Panc1 (cell line): ENCODE measurements at places on chromosomes 3 and 15.

- H3K36me3 ChIP-seq = no peaks in the 10 kb centered on the region
- H3K27me3 ChIP-seq = no peaks in the 10 kb centered on the region
- H3K27ac ChIP-seq = no peak overlapping the region
- DNase-seq = no peak
- H3K4me1 ChIP-seq = no peaks in the 10 kb centered on the region; the same call in 1 of the 2 replicates
These were observed 56.2 kb upstream of the DLG1 start for GRCh38 chr3:197354568-197355001.

GRCh38 chr3:143360244-143360643 is 240.7 kb downstream of the CHST2 start:
- no peak for DNase-seq
- H3K4me3 ChIP-seq = no peak overlapping the region
- H3K27me3 ChIP-seq = 0 out of 2 replicates have a peak, but pooled peaks cover 2% of the 10 kb centered on the region
- H3K27ac ChIP-seq = no peak overlapping the region
- no peaks in the 10 kb centered on the region for H3K4me1 ChIP-seq

DNA sequence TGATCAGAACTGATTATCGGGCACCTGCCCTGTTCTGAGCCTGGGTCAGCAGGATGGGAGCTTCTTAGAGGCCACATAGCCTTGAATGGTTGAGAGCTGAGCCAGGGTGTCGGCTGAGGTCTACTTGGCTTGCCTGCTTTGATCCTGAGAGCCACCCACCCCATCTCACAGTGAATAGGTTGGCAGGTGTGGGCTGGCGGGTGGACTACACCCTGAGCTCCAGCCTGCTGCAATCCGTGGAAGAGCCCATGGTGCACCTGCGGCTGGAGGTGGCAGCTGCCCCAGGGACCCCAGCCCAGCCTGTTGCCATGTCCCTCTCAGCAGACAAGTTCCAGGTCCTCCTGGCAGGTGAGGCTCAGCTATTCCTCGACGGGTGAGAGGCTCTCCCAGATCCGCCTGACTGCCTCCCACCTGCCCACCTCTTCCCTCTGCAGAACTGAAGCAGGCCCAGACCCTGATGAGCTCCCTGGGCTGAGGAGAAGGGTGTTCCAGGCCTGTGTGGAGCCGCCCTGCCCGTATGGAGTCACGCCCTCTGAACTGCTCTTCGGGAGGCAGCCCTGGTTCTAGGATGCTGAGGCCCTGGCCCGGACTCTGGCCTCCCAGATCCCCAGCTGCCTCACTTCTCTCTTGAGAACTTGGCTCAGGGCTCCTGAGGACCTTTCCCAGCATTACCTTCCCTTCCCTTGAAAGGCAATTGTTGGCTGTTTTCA is 3.8 kb downstream of the COMMD4 start:
- no peak for DNase-seq
- peaks cover 12% of the 10 kb centered on the region for H3K4me1 ChIP-seq
- no peak overlapping the region for H3K4me3 ChIP-seq
- H3K27me3 ChIP-seq = no peaks in the 10 kb centered on the region
- no peak overlapping the region for H3K27ac ChIP-seq
- H3K36me3 ChIP-seq = no peaks in the 10 kb centered on the region

DNA sequence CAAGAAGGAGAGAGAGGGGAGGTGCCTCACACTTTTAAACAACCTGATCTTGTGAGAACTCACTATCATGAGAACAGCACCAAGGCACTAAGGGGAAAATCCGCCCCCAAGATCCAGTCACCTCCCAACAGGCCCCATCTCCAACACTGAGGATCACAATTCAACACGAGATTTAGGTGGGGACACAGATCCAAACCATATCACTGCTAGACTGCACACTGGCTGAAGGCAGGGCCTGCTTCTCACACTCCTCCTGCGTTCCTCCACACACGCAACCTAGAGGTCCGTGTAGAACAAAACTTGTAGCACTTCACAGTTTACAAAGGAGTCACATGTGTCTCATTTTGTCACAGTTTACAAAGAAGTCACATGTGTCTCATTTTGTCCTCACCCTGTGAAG is 97.8 kb downstream of the DAPK2 start:
- no peaks in the 10 kb centered on the region for H3K36me3 ChIP-seq
- no peak overlapping the region for H3K27ac ChIP-seq
- H3K4me1 ChIP-seq = no peaks in the 10 kb centered on the region

DNA sequence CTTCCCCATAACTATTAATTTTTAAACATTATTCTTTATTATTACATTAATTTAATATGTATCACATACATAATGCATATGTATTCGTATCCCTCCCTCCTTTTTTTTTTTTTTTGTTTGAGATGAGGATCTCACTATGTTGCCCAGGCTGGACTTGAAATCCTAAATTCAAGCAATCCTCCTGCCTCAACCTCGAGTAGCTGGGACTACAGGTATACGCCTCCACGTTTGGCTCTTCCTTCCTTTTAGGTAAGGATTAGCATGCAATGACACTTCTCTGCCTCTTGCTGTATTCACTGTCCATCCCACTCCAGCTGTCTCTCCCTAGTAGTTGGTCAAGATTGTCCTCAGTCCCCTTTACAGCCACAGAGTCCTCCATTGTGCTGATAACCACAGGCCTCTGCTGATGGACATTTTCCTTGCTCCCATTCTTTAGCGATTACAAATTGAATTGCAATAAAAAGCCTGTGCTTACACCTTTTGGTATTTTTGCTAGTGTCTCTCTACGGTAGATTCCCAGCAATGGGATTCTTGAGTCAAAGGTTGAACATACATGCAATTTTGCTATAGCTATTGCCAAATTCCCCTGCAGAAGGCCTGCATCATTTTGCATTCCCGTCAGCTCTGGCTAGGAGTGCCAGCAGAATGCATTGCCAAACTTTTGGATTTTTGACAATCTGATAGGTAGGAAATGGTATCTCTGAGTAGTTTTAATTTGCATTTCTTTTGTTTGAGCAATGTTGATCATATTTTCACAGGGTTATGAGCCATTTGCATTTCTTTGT is 156.6 kb downstream of the SMAD6 start:
- peaks cover 82% of the 10 kb centered on the region for H3K4me1 ChIP-seq
- no peaks in the 10 kb centered on the region for H3K36me3 ChIP-seq
- H3K4me3 ChIP-seq = no peak overlapping the region
- DNase-seq = no peak
- no peaks in the 10 kb centered on the region for H3K27me3 ChIP-seq
- peak overlapping the region; percentile 90 for H3K27ac ChIP-seq

DNA sequence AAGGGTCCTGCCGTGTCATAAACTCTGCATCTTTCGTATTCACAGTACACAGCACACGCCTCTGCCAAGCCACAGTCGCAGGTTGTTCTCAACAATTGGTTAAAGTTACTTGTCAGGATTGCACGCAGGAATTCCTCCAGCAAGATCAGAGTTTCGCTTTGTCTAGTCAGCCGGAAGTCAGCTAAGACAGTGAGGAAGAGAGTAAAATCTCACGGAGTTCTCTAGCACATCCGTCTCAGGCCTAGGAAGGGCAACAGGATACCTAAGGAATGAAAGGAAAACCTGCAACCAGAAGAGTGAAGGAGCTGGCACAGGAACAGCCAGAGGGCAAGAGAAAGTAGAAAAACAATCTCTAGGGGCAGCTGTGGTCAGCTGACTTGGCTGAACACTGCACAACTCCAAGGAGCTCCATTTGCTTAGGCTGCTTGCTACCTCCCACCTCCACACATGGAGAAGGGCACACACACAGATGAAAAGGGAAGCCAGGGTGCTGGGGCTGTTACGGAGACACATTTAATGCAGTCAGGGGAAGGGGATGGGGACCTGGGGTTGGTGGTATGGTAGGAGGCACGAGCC is 23.7 kb downstream of the RORA start:
- H3K4me1 ChIP-seq = no peaks in the 10 kb centered on the region
- no peak overlapping the region for H3K4me3 ChIP-seq

DNA sequence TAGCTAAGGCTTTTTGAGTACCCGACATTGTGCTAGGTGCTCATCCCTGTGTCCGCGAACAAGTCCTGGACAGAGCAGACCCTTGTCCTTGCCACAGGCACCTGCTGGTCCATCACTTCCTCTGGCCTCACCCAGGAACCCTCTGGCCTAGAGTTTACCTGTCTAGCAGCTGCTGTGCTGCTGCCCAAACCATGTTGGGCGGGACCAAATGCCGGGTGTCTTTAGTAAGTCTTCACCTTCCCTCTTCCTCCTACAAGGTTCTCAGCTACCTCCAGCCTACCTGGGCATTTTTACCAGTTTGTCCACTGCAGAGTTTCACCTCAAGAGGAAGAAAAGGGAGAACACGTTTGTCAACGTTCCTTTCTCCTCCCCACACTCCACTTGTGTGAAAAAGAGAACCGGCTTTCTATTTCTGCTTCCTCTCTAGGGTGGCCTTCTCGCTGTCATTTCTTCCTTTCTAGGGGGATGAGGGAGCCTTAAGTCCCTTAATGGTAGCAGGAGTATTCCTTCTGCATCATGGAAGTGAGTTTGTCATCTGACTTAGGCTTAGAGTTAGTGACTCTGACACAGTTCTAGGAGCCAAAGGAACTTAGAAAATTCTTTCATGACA is 80.4 kb upstream of the GCNT3 start:
- no peak overlapping the region for H3K27ac ChIP-seq
- H3K27me3 ChIP-seq = no peaks in the 10 kb centered on the region
- no peak overlapping the region for H3K4me3 ChIP-seq
- DNase-seq = no peak

DNA sequence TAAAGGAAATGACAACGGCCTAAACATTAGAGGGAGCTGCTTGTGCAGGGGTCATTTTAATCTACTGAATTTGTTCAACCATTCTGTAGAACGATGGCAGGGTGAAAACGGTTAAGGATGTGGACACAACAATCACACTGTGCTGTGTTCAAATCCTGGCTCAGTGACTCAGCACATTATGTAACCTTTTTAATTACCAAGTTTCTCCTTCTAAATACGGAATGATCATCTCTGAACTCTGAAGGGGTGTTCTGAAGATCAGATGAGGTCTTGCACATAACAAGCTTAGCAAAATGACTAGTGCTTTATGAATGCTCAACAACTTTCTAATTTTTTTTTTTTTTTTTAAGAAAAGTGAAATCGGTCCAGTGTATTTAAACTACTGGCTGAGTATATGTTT is 592.8 kb downstream of the FOXP1 start:
- no peaks in the 10 kb centered on the region for H3K27me3 ChIP-seq
- no peak overlapping the region for H3K4me3 ChIP-seq
- no peak overlapping the region for H3K27ac ChIP-seq
- no peak for DNase-seq
- no peaks in the 10 kb centered on the region for H3K4me1 ChIP-seq

GRCh38 chr15:93063796-93064690 is 25.0 kb downstream of the RGMA start:
- DNase-seq = no peak
- no peak overlapping the region for H3K4me3 ChIP-seq
- H3K36me3 ChIP-seq = no peaks in the 10 kb centered on the region
- no peaks in the 10 kb centered on the region; the same call in 1 of the 2 replicates for H3K4me1 ChIP-seq
- H3K27ac ChIP-seq = no peak overlapping the region
- H3K27me3 ChIP-seq = no peaks in the 10 kb centered on the region; the same call in 1 of the 2 replicates

DNA sequence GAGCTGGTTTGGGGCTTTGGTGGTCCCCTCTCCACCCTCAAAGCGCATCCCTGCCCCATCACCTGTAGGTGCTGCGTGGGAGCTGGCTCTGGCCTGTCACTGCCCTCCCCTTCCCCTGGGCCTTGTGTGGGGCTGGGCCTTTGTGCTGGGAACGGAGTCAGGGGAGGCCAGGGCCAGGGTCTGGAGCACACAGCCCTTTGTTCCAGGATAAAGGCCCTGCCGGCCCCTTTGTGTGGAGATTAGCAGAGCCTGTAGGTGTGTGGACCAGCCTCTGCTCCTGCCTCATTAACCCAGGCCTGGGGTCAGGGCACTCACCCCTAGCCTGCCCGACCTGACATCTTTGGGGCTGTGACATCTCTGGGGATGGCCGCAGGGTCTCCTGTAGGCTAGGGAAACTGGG is 8.9 kb downstream of the EPHB3 start:
- H3K27ac ChIP-seq = no peak overlapping the region
- H3K4me1 ChIP-seq = peaks cover 17% of the 10 kb centered on the region
- DNase-seq = no peak
- H3K27me3 ChIP-seq = no peaks in the 10 kb centered on the region

DNA sequence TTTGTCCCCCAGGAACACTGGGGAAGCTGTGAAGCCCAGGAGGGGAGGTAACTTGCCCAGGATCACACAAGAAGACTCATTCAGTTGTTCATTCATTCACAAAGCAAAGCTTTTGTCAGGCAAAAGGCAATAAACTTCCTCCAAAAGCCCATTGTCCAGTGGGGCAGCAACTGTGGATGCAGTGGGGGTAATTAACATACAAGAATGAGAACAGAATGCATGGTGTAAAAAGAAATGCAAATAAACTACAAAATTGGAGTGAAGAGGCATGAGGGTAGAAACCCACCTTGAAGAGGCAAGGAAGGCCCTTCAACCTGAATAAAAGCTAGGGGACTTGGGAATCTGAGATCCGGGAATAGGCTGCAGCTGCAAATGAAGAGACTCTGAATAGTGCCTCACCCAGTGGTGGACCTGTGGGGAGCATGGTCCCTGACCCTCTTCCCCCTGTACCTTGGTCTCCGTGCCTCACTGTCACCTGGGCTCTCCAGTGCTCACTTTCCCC is 363.6 kb downstream of the CLSTN2 start:
- H3K4me1 ChIP-seq = no peaks in the 10 kb centered on the region
- H3K27me3 ChIP-seq = no peaks in the 10 kb centered on the region
- DNase-seq = no peak
- no peak overlapping the region for H3K4me3 ChIP-seq
- no peak overlapping the region for H3K27ac ChIP-seq
- H3K36me3 ChIP-seq = no peaks in the 10 kb centered on the region

DNA sequence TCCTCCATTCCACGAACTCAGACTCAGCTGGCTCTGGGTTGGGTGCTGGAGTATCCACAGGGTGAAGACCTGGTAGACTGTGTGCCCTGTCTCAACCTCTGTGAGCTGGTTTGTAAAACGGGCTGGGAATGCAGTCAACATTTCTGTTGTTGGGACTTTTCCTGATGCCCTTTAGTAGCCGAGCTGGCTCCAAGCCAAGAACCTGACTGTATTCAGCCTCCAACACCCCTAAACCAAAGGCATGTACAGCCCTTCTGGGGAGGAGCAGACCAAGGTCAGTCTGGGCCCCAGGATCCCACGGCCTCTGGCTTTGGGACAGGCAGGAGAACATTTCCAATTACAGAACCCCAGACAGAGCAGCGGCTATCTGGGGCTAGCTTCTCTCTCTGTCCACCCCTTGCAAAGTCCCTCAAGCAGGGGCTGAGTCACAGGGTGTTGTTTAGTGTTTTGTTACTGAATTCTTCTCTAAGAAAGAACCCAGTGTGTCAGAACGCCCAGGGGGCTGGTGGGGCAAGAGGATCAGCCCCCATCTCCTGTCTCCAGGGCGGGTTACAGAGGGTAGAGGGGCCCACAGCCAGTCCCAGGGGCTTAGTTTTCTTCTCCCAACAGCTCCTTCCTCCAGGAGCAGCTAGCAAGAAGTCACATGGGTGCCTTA is 56.8 kb upstream of the SLC6A6 start:
- H3K27me3 ChIP-seq = no peaks in the 10 kb centered on the region
- DNase-seq = no peak
- no peaks in the 10 kb centered on the region; the same call in 1 of the 2 replicates for H3K4me1 ChIP-seq
- no peak overlapping the region for H3K4me3 ChIP-seq

GRCh38 chr3:46632792-46633191 is 20.5 kb downstream of the FAM240A start:
- no peak overlapping the region for H3K27ac ChIP-seq
- H3K4me3 ChIP-seq = no peak overlapping the region
- H3K36me3 ChIP-seq = no peaks in the 10 kb centered on the region
- H3K4me1 ChIP-seq = no peaks in the 10 kb centered on the region
